ENCODE measurements at places on chromosomes 5 and 9.

GRCh38 chr5:149288436-149288835, 16.8 kb downstream of the AFAP1L1 start:
- DNase-seq: no peak

DNA sequence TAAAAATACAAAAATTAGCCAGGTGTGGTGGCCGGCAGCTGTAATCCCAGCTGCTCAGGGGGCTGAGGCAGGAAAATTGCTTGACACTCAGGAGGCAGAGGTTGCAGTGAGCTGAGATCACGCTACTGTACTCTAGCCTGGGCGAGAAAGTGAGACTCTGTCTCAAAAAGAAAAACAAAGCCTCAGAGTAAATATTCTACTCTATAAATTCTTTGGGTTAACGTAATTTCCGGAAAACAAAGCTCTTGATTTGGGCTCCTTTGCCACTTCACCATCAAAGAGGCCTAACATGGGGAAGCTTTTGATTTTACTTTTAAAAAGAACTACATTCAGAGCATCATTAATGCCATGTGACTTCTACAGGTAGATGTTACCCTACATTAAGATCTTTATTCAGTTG, 103.1 kb downstream of the SERINC5 start:
- DNase-seq: no peak

DNA sequence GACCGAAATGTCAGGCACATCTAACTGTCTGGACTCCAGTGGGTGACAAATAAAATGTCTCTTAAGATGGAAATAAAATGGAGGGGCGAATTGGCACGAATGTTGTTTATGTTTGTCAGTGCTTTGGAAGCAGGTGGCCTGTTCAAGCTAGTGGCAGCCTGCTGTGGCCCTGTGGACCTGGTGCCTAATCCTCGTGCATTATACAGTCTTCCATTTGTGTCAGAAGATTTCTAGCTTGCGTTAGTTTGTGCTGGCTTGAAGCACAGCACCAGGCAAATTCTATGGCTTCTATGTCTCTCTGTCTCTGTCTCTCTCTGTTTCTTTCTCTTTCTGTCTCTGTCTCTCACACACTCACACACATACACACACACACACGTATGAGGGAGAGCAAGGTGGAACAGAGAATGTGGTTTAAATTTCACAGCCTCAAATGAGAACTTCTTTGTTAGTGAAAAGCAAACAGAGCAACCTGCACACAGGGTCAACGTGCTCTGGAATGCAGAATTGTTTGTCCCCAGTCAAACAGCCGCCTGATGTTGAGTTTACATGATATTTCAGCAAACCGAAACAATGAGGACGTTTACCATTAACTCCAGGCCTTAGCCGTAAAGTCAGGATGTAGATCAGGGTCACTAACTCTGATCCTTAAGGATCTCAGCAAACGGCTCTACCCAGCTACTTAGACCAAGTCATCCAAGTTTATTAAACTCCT, 39.0 kb upstream of the CD180 start:
- no peak for DNase-seq

DNA sequence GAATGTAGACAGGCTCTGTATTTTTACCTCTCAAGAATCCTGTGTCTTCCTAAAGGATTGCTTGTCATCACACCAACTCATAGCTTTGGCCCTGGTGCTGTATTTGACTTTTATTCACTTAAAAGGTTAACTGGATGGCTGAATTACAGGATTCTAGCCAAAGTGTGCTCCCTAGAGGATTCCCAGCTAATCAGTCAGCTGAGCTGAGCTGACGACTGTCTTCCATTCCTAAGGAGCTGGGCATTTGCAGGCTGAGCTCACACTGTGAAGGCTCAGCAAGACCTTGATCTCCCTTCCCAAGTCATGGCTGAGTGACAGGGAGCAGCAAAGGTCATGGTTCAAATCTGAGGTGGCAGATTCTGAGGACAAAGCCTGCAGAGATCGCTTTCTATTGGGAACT, 59.0 kb upstream of the PALM2AKAP2 start:
- no peak for DNase-seq

- DNase-seq: no peak
Measured at GRCh38 chr5:32935283-32935682, 224.2 kb downstream of the NPR3 start.

DNA sequence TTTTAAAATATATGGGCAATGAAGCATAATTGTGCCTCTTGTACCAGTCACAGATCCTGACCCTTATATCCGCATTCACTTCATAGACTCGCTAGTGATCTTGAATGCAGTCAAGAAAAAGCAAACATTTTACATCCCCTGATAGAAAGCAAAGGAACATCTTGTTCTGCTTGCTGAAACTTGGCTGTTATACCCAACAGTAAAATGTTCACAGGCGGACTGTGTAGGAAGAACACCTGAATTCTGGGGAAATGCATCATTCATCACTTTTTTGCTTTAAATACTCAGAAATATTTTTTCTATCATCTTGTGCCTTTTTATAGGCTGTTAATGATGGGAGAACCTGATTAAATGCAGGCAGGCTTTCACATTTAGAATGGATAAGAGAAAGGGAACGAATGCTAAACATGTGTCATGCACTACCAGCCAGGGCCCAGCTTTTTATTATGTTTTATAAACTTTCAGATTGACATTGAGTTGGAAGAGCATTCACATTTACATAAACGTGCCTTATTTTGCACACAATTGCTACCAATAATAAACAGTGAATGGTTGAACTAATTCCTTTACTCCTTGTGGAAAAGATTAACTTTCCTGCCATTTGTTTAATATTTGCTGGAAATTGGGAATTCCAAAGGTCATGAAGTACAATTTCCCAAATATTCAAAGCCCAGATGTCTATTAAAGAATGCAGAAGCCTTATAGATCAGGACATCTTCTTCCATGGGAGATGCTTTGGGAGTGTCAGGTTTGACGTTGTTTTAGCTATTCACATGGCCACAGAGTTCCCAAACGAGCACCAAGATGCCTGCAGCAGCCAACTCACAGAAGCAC, 756.2 kb downstream of the TLE1 start:
- no peak for DNase-seq
